ENCODE measurements at places on chromosomes 5 and 9.

GRCh38 chr9:103458826-103459225 is 463.7 kb downstream of the CYLC2 start:
- DNase-seq = no peak

- no peak for DNase-seq
Measured at GRCh38 chr9:87290241-87291052, 207.2 kb upstream of the DAPK1 start.

DNA sequence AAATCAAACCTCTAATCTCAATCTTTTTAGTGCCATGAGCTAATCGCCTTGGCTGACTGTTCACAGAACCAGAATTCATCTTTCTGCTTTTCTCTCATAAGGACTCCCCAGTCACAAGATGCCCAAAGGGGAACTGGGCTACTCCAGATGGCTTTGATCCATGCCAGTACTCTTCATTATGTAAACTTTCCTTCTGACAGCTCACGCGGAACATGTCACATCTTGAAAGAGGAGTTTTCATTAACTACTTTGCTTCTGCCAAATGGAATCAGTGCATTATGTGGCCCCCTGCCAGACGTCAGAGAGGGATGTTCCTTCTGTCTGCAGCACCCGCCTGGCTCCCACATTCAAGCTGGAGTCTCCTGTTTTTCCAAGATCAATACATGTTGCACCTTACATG is 142.1 kb upstream of the NMUR2 start:
- DNase-seq = no peak

DNA sequence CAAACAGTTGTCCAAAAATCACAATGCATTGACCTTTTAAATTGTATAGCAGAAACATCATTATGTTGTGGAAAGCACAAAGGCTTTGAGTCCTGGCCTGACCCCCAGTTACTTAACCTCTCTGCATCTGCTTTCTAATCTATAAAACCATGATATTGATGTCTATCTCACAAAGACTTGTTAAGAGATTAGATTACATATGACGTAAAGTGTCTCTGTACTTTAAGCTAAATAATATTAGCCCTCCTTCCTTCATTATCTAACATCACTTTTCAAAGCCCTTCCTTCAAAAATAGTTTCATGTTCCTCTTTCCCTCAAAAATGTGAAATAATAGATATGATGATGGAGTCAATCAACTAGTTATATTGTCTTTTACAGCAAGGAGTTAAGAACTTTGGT is 3.4 kb downstream of the ADAMTS6 start:
- DNase-seq = no peak

DNA sequence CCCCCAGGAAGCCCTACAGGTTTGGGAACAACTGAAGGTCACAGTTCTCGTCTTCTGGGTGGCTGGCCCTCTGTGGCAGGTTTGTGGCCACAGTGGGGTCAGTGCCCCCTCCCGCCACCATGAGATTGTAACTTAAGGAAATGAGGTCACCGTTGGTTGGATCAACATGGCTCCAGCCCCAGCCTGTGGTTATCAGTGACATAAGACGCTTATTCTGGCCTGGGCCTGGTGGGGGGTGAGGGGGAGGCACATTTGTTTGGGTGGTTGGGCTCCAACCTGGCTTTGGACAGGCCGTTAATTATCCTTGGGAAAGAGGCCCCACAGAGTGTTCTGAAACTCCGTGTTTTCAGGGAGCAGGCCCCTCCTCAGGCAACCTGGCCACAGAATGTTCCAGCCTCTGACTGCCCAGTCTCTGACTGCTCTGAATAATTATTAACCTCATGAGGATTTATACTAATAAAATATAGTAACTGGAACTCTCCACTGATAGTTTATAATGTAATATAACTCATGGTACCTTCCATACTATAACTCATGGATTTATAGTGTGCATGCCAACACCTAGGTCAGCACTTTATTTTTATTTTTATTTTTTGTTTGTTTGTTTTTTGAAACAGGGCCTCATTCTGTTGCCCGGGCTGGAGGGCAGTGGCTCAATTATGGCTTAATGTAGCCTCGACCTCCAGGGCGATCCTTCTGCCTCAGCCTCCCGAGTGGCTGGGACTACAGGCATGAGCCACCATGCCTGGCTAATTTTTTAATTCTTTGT is 58.0 kb upstream of the RPL26L1 start:
- no peak for DNase-seq
